ENCODE measurements at places on chromosomes 7 and 10.

DNA sequence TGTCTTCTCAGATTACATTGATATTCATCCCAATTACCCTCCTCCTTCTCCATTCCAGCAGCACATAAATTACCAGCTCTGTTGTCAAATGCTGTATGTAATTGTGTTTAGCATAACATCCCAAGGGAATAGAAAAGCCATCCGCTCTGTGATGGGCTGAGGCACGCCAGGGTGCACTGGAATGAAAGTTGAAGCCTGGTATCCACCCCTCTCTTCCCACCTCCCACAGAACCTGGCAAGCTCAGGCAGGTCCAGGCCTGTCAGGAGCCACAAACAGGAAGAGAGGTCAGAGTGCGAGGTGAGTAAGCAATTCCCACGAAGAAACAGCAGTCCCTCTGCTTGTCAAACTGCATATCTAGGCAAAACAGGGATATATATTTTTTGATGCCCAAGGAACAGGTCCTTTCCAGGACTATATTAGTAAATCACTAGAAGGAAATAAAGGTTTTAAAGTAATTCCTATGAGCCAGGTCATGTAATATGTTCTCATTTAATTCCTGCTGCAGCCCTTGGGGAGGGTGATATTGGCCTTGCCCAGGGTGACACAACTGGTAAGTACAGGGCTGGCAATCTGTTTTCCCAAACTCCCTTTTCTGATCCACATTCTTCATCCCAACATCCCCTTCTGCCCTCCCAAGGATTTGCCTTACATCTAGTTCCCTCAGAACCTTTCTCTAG, 155.6 kb upstream of the GHITM start:
- no peak for DNase-seq

- no peak for DNase-seq
These were observed 42.7 kb downstream of the FRMPD2 start for GRCh38 chr10:48231699-48232315.

DNA sequence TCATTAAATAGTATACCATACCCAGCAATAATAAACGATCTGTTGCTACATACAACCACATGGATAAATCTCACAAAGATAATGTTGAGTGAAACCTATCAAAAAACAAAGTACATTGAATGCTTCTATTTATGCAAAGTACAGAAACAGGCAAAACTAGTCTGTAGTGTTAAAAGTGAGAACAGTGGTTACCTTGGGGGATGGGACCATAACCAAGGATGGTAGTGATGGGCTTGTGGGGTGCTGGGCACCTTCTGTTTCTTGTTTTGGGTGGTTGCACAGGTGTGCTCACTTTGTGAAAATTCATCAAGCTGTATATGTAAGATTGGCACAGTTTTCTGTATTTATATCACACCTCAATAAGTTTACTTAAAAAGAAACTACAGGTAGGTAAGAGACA, 105.7 kb downstream of the ATE1 start:
- DNase-seq, result no peak

DNA sequence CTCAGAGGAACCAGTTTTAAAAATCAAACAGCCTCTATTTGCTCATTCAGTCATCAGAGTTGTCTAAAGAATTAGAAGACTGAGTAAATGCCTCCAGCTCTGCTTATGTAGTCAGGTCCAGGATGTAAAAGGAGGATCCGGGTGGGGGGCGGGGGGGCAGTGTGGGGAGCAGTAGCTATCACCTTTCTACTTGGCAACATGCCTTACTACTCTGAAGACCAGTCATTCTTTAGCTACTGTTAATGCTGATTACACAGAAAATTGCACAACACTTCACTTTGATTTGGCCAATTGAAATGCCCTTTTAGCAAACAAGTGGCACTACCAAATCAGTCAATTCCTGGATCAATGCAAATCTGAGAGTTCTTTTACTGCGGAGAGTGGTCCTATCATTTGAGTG, 164.2 kb downstream of the NXPH1 start:
- DNase-seq, result no peak

DNA sequence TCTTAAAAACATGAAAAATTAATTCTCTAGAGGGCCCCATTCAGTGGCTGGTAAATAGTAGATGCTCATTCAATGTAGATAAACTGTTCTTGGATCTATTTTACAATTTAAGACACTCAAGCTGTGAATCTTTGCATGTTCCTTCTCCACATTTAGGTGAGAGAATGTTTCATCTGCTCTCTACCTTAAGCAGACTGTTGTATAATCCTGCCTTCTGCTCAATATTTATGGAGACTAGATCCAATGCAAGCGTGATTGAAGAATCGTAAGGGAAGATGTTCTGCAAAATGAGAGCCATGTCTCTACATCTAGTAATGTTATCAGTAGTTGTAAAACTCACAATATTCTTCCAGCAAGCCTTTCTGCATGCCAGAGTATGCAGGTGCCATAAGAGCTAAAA, 115.0 kb upstream of the TEX47 start:
- DNase-seq, result no peak

GRCh38 chr10:102602272-102603045, 41.8 kb upstream of the TRIM8 start:
- DNase-seq, result no peak

GRCh38 chr7:20799566-20800366, 13.1 kb upstream of the SP8 start:
- DNase-seq, result no peak

All from bone marrow (tissue), 2 donors.